ENCODE measurements at places on chromosomes 12 and 14.

GRCh38 chr12:27542628-27543027 is 18.6 kb downstream of the PPFIBP1 start:
- DNase-seq, result no peak

DNA sequence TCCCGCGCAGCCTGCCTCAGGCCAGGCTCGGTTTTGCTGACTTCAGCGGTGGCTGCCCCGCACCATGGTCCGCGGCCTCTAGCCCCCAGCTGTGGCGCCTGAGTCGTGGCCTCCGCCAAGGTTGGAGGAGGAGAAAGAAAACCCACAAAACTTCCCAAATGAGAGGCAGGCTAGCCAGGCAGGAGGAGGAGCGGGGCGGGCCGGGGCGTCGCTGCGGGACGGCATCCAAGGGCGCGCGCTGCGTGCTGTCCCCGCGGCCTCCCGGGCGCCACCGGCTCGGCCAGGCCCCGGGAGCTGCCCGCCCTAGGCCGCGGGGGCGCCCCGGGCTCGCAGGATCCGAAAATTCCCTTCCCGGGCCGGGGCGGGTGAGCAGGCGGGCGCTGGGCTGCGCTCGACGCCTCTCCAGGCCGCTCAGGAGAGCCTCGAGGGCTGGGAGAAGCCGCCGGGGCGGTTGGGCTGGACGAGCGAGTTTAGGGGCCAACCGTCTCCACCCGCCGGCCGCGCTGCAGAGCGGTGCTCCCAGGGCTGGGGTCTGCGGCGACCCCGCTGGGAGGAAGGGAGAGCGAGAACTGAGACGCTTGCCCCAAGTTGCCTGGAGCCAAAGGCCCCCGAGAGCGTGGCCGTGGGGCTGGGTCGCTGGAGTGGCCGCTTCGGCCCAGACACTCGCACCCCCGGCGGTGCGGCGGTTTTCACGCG is at the start of gene EFS:
Gene EFS (minus strand): TSS at position 137 of the 696 bp plus-strand sequence. CDS start 147 bp downstream, outside the sequence.
- no peak for DNase-seq

GRCh38 chr14:91509878-91510170 is 286 bp downstream of the PPP4R3A start:
- DNase-seq, result peak; percentile 67

DNA sequence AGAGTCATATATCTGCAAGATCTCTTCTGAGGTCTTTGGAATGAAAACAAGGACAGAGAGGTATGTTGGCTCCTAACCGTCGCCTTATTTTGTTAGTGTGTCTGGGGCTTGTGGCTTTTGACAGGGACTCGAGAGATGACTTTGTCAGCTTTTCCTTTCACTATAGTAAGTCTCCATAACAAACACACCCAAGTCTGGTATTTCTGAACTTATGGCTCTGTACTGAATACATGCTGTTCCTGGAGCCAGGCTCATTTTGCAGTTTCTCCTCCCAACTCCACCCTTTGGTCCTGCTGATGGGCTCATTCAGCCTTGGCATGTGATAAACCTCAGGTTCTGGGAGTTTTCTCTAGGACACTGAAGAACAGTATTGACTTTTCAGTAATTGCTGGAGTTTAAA is 27.7 kb upstream of the TMED10 start:
- DNase-seq, result no peak

DNA sequence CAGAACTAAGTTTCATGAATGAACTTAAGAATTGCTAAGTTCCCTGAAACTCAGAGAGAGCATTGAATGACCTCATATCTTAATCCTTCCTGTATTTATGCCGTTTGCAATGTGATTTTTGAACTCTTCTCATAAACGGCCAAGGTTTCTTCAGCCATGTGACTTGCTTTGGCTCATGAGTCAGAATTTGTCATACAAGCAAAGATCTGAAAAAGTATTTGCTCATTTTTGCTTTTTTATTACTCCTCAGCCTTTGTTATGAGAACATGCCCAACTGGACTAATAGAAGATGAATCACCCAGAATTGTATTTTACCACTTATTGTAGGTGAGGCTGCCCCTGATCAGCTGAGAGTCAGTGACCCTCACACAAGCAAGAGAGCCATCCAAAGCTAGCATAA is 693.8 kb downstream of the BCL11B start:
- no peak for DNase-seq

GRCh38 chr12:122846622-122847515 is 11.6 kb downstream of the HIP1R start:
- no peak for DNase-seq

GRCh38 chr12:104737113-104737512 is 221.0 kb downstream of the SLC41A2 start:
- no peak for DNase-seq

GRCh38 chr12:52319097-52319496 is 2.1 kb downstream of the KRT83 start:
- no peak for DNase-seq

- DNase-seq, result no peak
These were observed 14.7 kb downstream of the PTPRO start for GRCh38 chr12:15336768-15337553.

- no peak for DNase-seq
These were observed 100.7 kb downstream of the SMOC1 start for GRCh38 chr14:69979882-69980281.

DNA sequence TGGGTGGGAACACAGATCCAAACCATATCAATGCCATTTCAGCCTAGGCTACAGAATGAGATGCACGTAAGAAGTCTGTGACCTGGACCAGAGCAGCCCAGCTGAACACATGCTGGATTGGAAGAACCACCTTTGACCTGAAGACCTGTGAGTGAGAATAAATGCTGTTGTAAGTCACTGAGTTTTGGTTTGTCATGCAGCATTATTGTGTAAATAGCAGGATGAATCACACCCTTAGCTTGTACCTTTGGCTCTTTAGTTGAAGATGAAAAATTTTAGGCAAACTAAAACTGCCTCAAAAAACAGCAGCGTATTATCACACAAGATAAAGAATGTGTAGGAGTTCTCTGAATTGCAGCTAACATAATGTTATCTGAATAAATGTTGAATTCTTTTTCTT is 199.4 kb upstream of the LRIG3 start:
- no peak for DNase-seq

DNA sequence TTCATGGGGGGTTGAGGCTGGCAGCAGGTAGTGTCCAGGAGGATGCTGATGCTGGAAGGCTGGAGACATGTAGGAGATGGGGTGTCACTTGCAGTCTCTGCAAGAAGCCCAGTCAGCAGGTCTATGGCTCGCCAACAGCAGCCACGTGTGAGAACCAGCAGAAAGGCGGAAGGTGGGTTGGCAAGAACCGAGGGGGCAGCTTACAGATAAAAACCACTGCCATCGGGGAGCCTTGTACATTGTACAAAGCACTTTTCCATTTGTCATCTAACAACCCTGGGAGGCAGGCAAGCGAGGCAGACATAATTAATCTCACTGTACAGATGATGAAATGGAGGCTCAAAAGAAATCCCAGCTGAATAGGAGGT is 167.2 kb downstream of the KCNA5 start:
- DNase-seq, result no peak

GRCh38 chr14:92254786-92255185 is 68.2 kb upstream of the SLC24A4 start:
- no peak for DNase-seq

DNA sequence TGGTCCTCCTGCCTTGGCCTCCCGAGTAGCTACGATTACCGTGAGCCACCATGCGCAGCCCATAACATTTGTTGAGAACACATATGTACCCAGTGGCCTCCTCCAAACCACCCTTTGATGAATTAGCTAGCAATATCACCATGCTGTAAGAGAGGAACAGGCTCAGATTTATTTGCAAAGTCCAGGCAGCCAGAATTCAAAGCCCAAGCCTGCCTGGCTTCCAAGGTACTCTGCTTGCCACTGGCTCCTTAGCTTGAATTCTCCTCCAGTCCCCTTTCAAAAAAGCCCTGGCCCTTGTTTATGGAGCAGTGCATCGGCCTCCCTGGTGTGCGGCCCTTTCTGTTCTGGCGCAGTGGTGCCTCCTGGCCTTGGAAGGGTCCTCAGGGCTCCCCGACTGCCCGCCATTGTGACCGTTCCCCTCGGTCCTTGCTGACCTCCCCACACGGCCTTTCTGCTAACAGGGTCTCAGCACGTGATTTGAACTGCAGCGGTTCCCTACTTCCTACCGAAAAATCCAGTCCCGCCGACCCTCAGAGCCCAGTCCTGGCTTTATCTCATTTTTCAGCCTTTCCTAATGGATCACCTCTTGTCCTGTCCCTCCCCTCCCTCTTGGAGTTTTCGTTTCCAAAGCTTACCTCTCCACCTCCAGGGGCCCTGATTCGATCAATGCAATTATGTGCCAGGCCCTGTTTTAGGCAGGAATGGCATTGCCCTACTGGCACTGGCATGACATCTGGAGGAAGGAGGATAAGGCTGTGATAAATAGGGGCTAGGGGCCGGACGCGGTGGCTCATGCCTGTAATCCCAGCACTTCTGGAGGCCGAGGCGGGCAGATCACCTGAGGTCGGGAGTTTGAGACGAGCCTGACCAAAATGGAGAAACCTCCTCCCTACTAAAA is 22.0 kb downstream of the SLC25A29 start:
- DNase-seq, result no peak

GRCh38 chr14:102044566-102044965 is 42.3 kb downstream of the HSP90AA1 start:
- DNase-seq, result no peak

Data from activated CD4-positive, CD25-positive, alpha-beta regulatory T cell (primary cell).